ENCODE measurements at places on chromosomes 4 and X.

GRCh38 chr4:13705521-13706041, 78.1 kb upstream of the BOD1L1 start:
- no peak for DNase-seq

DNA sequence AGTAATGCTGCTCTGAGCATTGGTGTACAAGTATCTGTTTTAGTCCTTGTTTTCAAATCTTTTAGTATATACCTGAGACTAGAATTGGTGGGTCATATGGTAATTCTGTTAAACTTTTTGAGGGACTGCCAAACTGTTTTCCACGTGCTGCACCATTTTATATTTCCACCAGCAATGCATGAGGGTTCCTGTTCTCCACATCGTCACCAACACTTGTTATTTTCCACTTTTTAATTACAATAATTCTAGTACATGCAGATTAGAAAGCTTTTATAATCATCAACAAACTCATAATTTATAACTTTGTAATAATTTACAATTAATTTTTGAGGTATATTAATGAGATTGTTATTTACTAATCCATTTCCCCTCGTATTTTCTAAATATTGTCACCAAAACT, 79.4 kb downstream of the CEP135 start:
- DNase-seq, result no peak

GRCh38 chrX:31800219-31800618, 728.4 kb upstream of the FTHL17 start:
- DNase-seq, result no peak

- no peak for DNase-seq
These were observed 62.3 kb downstream of the ALG13 start for GRCh38 chrX:111743316-111743715.

DNA sequence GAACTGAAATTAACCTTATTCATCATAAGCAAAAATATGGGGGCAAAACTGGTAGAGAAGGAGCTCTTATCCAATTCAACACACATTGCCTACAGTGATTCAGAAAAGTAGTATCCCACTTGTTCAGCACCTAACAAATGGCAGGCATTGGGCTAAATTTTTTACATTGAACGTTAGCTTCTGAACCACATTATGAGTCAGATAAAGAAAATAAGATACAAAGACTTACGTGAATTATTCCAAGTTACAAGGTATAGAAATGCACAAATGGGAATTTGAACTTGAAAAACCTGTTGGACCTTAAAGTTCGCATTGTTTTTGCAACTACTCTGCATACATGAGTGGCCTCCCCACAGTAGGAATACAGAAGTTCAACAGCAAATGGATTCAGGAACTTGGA, 210.6 kb downstream of the LDB2 start:
- DNase-seq, result no peak

DNA sequence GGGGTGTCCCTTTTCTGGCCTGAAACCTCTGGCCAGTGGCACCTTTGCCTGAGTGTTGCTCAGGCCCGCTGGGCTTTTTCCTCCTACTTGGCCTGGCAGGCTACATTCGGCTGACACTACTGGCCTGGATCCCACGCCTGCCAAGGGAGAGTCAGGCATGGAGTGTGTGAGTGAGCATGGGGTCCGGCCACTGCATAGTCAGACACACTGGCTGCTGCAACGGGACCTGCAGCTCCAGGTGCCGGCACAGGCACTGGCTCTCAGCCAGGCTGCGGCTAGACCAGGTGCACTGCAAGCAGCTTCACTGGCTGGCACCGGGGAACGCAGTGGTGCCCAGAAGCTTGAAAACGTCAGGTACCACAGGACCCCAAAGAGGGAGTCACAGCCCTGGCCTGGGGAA, 434.9 kb downstream of the ARHGAP24 start:
- DNase-seq, result no peak

GRCh38 chr4:75038376-75038775, 105.5 kb downstream of the PARM1 start:
- DNase-seq, result no peak

DNA sequence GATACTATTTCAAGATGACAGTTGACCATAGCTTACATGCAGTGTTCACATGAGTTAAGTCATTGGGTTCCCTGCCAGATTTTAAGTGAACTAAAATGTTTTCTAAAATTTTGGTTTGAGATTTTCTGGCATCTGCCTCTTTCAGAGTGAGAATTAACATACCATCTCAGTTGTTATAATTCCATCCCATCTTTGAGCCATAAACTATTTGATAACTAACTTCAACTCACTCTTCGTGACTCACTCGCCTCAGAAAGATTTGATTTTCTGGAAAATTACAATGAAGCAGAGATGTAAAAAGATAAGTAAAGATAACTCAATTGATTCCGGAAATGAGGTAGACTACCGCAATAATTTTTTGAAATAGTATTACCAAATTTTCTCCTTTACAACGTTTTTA, 61.8 kb downstream of the HMGB2 start:
- no peak for DNase-seq

- no peak for DNase-seq
These were observed 560.8 kb downstream of the FGF13 start for GRCh38 chrX:138150709-138151108.

DNA sequence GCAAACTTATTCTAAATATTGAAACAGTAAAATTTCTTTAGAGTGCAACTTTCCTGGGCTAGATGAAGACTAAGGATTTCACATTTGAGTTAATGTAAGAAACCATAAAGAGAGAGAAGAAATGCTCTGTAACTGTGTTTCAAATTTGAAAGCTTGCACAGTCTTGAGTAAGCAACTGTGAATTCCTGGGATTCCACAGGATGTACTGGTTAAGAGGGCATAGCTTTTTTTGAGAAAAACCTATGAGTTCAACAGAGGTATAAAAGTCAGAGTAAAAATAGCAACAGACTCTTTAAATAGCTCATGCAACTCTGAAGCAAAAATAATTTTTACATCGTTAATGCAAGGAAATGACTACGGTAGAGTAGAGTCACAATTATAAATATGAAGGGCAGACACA, 25.5 kb downstream of the ZNF330 start:
- no peak for DNase-seq

DNA sequence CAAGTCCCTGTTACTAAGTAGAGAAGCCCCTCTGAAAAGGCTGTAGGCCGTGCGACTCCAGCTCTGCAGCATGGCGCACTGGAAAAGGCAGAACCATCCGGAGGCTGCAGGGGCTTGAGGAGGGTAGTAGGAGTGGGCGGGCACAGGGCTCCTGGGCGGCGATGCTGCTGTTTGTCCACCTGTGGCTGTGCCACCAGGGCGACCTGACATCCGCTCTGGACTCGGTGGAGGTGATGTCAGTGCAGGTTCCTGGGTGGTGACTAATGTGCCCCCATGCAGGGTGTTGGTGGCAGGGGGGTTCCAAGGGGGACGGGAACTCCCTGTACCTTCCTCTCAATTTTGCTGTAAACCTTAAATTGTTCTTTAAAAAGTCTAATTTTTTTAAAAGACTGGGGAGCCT, 58.3 kb downstream of the PCGF3 start:
- peak; percentile 15 for DNase-seq

- no peak for DNase-seq
These were observed 6.2 kb upstream of the CXCL13 start for GRCh38 chr4:77599378-77599777.

GRCh38 chrX:115968436-115969252, 201.9 kb upstream of the AGTR2 start:
- no peak for DNase-seq

DNA sequence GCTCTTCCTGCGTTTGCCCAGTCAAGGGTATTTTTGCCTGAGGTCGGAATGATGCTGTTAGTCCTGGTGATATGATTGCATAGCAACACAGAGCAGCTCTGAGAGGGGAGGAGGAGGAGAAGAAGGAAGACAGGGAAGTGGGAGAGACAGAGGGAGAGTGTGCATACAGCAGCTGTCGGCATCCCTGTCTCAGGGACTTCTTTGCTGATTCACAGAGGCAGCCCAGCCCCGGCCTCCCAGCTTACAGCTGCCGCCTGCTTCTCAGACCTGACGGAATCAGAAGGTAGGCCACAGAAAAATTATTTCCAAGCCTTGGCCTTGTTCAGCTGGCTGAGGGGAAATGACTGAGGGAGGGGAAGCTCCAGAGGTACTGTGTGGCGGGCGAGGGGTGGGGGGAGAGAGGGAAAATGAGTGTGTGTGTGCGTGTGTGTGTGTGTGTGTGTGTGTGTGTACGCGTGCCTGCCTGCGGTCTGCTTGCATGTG, 319 bp downstream of the DRP2 start:
- no peak for DNase-seq

DNA sequence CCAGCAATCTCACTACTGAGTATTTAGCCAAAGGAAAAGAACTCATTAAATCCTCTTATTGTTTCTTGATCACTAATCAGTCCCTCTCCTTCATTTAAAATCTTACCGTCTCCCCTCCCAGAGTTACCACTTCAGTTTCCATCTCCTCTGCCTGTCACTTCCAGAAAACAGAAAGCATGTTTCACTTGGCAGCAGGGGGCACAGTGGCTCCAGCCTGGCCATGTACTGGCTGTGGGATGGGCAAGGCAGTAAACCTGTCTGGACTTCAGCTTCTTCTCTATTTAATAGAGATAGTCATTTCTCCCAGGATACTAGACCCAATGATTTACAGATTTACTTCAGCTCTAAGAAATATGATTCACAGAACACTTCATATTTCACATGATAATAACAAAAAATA, 63.2 kb downstream of the CD40LG start:
- DNase-seq, result no peak

DNA sequence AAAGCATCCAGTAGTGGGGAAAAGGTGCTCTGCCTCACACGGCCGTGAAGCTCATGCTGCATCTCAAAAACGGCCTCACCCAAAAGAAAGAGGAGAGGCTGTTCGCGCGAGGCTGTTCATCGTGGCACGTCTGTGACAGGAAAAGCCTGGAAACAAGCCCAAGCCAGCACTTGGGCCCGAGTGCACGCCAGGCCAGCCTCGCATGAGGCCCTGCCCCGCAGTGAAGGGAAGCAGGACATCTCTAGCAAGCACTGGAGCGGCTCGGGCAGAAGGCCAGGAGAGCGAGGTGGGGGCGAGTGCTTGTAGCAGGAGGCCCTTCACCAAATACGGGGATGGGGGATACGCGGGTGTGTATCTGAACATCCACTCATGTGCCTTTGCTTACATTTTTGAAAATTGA, 39.9 kb upstream of the MXD4 start:
- no peak for DNase-seq

DNA sequence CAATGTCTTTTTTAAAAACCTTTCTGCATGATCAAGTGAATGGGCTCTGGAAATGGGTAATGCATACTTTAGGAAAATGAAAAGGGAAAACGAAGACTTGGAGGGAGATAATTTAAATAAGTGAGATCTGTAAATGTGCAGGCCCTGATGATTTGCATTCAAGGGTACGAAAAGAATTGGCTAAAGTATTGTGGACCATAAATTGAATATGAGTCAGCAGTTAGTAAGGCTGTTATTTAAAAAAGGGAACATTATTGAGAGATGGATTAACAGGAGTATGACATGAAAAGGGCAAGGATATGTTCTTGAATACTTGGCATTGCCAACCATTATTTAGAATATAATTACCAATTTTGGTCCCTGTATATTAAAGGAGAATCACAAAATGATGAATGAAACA, 125.5 kb downstream of the GPAT3 start:
- no peak for DNase-seq

- DNase-seq, result no peak
These were observed 217.7 kb upstream of the VEGFC start for GRCh38 chr4:177010418-177010817.
